ENCODE measurements at places on chromosomes 4 and X. TPM values are rescaled to one million over a fixed set of nuclear protein-coding genes. Genes with fewer than 3 reads are reported as not detected.

The TMPRSS11D gene
- 1.9 TPM for total RNA-seq

The TLR6 gene
- 1.6 TPM for total RNA-seq

The SPANXC gene
- total RNA-seq, result not detected

The LRRC66 gene
- not detected for total RNA-seq

The GPR82 gene
- not detected for total RNA-seq

Data from airway epithelial cell (primary cell).